LoVo (cell line): ENCODE measurements at places on chromosomes 7 and 10.

- peak; percentile 61 for DNase-seq
Measured at GRCh38 chr10:60384708-60385398, 4.8 kb downstream of the ANK3 start.

DNA sequence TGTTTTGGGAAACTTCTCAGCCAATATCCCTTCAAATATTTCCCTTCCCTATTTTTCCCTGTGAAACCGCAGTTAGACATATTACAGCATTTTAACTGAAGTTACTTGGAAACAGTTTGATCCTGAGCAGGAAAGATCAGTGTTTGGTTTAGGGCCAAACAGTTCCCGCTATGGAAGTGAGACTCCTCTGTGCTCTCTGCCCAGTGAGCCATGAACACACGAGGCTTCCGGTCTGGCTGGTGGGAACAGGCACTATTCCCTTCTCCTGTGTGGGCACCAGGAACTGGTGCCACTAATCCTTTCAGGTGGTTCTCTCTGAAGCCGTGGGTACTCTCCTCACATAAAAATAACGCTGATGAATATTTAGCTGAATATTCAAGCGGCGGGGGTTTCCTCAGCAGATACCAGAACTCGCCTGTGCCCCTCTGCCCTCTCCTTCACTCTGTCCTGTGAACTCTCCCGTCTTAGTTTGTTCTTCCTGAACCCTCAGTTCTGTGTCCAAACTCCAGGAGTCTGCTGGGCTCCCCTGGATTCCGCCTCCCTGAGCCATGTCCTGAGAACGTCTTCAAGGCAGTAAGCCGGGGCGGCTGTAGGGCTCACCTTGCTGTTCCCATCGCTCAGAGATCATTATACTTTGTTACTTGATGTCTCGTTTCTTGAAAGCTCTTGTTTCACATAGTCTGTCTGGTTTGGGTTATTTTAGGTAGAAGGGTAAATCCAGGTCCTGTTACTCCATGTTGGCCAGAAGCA, 25.7 kb downstream of the FOXL3 start:
- DNase-seq = no peak

GRCh38 chr10:124068929-124069328, 24.5 kb downstream of the CHST15 start:
- no peak for DNase-seq

DNA sequence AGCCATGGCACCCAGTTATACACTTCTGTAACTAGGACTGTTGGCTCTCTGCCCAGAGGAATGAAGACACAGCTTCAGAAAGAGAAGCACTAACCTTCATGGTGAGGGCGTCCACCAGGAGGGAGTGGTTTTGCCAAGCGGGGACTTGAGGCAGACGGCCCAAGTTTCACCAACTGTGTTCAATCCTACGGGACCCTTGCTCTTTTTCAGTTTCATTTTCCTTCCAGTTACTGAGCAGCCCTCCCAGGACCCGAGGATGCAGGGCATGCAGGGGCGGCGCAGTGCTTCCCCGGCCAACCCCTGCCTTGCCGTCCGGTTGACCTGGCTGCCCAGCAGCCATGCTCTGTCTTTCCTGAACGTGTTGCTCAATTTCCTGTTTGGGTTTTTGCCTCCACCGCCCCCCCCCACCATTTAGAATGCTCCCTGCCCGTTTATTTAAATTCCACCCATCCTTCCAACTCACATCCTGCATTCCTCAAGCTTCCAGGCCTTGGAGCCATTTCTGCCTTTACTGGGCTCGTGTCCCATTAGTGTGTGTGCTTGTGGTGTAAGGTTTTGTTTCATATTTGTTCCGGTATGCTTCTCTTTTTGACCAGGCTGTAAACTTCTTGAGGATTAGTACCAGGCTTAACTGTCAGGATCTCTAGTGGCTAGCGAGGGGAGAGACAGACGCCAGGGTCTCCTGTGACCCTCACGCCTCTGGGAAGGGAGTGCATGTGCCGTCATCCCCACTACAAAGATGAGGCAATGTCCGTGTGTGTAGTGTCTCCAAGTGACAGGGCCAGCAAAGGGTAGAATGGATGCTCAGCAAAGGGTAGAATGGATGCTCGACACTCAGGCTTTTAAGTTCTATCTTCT, 31.6 kb downstream of the IL15RA start:
- no peak for DNase-seq
